Erythroblast (primary cell): ENCODE measurements at places on chromosomes 2 and 18.

- DNase-seq, result peak; percentile 37
Measured at GRCh38 chr2:198309673-198310280, 505.4 kb downstream of the PLCL1 start.

DNA sequence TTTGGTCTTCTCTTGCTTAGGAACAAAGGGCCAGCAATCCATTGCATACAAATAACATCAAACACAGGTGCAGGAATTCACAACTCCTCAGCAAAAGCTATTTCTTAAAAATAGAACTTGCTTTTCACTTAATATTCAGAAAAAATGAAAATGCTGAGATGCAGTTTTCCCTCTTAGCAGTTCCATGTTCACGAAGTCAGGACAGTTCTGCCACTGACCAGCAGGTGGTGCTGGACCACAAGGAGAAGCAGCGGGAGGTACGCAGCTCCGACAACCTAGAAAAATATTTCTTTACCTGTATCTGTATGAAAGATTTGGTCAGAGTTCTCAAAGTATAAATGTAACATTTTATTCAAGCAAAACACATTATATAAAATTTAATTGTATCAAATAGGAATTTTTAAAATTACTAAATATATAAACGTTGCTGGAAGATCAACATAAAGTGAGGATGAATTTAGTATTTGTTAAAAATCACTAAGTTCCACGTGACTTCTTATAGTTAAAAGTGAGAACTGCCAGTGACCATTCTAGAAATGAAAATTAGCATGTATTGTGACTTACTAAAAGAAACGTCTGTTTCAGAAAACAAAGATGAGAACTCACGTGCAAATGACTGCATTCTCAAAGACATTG is 48.8 kb downstream of the ADNP2 start:
- peak; percentile 74 for DNase-seq

DNA sequence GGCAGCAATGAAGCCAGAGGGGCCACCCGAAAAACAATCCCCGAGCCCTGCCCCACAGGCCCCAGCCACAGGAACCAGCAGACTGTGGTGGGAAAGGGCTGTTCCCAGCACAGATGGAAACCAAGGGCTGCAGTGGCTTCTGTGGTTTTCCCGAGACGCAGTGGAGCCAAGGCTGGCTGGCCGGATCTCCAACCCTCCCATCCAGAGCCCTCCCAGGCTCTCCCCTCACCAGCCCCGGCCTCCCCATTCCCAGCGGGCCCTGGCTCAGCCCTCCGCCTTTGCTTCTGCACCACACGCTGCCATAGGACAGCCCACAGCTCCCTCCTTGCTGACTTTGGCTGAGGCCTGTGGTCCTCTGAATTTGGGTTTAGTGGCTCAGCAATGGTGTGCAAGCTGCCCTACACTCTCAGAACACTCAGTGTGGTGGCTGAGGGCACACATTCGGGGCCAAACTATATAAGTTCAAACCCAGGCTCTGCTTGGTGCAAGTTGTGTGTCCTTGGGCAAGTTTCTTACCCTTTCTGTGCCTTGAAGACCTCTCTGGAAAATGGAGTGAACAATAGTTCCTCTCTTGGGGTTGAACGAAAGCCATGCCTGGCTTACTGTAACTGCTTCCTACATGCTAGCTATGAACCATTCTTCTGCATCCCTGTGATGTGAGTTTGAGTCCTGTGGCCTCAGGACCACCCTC is 200.1 kb downstream of the SMAD7 start:
- DNase-seq, result no peak

DNA sequence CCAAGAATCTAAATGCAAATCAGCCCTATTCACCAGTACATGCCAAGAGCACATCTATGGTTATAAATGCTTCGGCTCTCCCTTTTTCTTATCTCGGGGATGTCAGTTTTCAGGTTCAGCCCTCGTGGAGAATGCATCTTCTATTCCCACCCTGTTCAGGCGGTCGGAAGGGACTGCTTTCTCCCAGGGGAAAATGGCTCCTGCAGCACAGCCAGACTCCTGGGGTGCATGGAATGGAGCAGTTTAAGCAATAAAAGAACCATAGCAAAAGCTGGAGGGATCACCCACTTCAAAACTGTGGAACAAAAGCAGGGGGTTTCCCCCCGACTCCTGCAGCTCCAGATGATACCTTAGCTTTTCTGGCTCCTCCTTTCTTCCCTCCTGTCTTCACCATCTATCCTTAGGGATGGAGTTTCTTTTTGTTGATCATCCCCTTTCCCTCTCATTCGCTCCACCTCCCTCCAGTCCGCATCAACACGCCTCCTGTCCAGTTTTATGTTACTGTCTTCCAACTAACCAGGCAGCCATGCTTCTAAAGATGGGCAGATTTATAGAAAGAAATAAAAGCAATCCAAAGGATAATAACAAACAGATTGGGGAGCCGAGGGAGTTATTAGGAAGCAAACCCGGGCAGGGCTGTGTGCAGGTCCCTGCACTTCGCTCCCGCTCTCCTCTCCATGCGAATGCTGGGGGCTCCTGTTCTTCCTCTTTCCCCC is 356.2 kb upstream of the SMIM21 start:
- DNase-seq, result no peak

GRCh38 chr2:191773136-191773535 is 73.8 kb downstream of the CAVIN2 start:
- DNase-seq, result no peak

- peak; percentile 98 for DNase-seq
Measured at GRCh38 chr2:69829256-69830044, at the start of gene GMCL1. TSS of gene GMCL1 (plus strand) at chr2:69829660. CDS start at chr2:69829893, 233 bp downstream.

- no peak for DNase-seq
Measured at GRCh38 chr2:75431763-75432162, 129.0 kb downstream of the EVA1A start.

GRCh38 chr18:62664414-62664813 is 50.9 kb upstream of the PHLPP1 start:
- no peak for DNase-seq

DNA sequence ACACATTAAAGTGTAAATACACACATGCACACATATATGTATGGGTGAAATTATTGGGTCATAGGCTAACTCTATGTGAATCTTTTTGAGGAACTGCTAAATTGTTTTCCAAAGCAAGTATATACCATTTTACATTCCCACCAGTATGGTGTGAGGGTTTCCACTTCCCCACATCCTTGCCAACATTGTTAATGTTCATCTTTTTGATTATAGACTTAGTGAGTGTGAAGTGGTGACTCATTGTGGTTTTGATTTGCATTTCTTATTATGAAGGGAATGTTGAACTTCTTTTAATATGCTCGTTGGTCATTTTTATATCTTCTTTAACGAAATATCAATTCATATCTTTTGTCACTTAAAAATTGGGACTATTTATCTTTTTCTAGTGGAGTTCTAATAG is 181.8 kb upstream of the GCFC2 start:
- DNase-seq, result no peak
